ENCODE measurements at places on chromosomes 3 and 15. TPM values are rescaled to one million over a fixed set of nuclear protein-coding genes. Genes with fewer than 3 reads are reported as not detected.

- DNase-seq = no peak
These were observed 59.6 kb downstream of the ITGA11 start for GRCh38 chr15:68372291-68372811.

DNA sequence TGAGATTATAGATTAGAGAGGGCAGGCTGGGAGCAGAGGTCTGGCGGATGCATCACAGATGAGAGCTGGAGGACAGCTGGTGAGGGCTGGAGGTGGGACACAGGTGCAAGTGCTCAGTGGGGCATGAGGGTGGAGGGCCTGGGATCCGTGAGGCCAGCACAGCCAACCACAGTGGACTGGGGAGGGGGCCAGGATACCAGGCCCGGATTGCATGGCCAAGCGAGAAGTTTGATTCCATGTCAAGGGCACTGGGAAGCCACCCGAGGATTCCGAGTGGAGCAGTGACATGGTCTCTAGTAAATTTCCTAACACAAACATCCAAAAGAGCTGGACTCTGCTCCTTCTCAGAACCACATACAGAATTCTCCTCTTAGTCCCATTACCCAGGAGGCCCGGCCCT is 44.0 kb upstream of the SLC41A3 start:
- DNase-seq = no peak

GRCh38 chr15:63502137-63502766 is 2.1 kb upstream of the USP3 start:
- no peak for DNase-seq

DNA sequence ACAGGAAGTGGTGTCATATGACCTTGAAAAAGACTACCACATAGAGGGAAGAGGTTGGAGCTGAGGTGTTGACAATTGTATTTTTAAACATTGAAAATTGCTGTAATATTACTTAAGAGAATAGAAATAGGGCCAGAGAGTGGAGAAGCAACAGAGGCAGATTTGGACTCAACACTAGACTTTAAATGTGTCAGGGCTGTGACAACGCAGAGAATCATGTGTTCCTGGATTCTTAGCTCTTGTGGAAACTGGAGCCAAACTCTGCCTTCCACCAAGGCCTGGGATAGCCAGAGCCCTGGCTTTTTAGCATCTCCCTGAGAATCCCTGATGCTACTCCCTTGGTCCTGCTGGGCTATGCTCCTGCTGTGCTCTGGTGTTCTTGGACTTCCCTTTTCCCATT is 277.5 kb downstream of the KCNH8 start:
- DNase-seq = no peak

- DNase-seq = no peak
These were observed 422.7 kb upstream of the TPRG1 start for GRCh38 chr3:188749010-188749617.

Gene CADPS
- polyA plus RNA-seq = 1.4 TPM

Gene BTLA
- polyA plus RNA-seq = 0.36 TPM

- DNase-seq = no peak
These were observed 17.9 kb downstream of the ATP11B start for GRCh38 chr3:182811269-182811596.

Gene GPR149
- polyA plus RNA-seq = 0.14 TPM

Gene STAB1
- polyA plus RNA-seq = 59.9 TPM

DNA sequence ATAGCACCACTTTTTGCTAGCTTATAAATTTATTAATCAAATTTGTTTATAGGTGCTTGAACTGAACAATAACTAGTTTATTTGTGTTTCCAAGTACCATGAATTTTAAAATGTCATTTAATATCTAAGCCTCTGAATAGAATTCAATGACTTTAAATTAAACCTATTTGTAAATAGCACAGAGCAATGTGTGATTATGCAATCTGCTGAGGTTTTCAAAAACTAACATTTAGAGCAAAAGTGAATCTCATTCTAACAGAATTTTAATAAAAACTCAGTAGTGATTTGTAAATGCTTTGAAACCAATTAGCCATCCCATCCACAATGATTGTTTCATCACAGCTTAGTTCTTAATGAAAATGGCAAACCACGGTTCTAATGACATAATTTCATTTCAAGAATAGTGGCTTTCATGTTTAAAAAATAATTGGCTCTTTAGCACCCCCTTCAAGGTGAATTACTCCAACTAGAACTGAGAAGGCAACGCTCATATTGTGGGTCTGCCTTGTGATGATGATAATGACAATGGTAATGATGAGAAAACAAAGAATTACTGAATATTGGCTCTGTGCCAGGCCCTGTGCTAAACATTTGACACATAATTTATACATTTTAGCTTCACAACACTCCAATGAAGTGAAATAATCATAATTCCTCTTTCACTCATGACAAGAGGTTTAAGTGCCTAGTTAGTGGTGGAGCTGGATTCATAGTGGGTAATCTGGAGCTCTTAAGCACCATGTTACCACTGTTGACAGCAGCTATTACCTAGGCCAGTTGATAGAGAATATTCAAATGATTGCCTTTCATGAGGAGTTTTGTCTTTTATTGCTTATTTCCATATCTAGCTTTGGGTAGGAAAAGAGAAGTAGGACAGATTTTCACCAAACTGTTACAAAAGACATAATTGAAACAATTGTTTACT is 145.7 kb downstream of the RBMS3 start:
- DNase-seq = no peak

DNA sequence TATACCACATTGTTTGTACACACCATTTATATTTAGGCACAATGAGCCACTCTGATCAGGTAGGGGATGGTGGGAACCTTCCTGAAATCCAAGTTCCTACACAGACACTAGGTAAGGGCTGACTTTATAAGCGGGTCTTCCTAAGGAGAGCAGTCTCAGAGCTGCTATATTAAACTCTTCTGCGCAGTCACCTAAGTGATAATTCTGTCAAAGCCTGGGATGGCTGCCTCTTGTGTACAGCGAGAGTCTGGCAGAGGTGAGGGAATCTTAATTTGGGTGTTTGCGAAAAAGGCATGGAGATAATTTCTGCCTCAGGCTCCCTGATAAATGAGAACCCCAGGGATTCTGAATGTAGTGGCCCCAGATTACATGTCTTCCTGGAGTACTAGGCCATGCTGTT is 113.1 kb downstream of the EDEM1 start:
- DNase-seq = no peak

Gene PLCB2
- polyA plus RNA-seq = 7.9 TPM

Gene IL20RB
- 0.97 TPM for polyA plus RNA-seq

DNA sequence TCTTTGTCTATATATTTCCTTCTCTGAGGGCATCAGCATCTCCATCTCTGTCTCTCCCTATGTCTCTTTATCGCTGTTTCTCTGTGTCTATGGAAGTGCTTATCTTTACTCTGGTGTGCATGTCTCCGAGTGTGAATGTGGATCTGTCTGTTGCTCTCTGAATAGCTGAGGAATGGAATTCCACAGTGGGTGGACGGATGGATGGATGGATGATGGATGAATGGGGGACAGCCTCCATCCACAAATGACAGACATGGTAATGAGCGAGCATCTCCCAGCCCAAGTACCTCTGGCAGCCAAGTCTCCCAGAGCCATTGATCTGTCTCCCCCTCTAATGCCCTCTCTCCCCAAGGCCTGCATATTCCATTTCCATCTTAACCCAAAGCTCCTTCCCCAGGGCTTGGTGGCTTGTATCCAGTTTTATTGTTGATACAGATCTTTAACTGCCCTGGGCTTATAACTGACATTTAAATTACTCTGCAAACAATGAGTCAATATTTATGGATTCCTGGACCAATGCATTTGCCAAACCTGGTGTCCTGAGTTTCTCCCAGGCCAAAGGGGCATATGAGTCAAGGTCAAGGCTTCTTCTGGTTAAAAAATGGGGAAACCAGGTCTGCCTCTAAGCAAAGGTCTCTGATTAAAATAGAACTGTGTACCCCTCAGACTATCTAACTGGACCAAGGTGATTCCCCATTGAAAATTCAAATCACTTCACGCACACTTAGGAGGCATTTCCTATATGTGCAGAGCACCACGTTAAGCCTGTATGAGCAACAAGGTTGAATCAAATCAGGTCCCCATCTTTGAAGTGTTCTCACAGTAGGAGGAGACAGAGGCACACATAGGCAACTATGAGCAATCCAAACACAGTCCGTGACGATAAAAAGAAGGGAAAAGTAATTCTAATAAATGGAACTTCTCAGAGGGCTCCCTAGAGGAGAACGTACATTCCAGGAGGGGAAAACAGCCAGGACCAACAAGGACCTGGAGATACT is 109.9 kb downstream of the TLE3 start:
- no peak for DNase-seq

DNA sequence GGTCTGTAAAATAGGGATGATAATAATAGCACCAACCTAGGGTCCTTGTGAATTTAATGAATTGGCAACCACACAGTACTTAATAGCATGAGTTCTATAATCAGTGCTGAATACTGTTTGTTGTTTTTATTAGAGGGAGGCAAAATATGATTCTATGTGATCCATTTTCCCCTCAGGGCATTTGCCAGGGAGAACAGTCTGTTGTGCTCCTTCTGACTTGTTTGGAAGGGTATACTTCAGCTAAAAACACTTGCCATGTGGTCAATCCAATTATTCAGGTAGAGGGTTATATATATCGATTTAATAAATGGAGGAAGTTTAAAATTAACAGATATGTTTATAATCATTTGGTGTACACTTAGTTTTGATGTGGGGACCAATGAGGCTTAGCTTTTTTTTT is 305.3 kb downstream of the CHST2 start:
- no peak for DNase-seq

DNA sequence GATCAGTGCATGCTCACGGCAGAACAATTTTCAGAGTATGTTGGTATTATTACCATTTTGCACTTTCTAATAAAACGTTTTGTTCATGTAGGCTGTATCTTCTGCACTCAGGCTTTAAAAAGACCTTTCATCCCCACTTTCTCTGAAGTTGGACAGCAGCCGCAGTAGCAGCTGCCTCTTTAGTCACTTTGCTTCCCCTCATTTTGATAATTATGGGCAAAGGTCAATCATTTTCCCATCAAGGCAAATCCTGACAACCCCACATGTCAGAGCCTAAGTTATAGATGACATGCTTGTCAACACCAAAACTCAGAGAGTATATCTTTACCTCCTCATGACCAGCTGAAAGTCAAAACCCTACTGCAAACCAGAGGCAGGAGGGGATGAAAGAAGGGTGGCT is 99.7 kb downstream of the ROBO2 start:
- DNase-seq = no peak
